ENCODE measurements at places on chromosomes 13 and 19.

- DNase-seq, result no peak
Observed at GRCh38 chr19:48859711-48860572, 8.5 kb downstream of the PLEKHA4 start.

DNA sequence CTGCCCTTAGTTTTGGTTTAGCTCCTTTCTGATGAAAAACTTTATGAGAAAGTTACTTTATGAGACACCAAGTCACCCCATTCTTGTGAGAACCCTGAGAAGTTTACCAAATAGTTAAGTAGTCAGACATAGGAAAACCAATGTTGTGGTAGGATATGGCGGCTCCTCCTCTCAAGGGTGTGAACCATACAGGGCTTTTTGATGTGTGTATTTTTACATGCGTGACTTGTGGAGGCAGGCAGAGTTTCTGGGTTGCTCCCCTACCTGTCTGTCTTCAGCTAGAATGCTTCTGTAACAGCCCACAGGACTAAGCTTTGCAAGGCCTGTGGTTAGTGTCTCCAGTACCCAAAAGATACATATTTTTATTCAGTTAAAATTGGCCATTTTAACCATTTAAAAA is 18.3 kb downstream of the UBAC2 start:
- peak; percentile 46 for DNase-seq

- DNase-seq, result peak; percentile 24
Observed at GRCh38 chr13:30371649-30372265, 50.5 kb upstream of the UBE2L5 start.

DNA sequence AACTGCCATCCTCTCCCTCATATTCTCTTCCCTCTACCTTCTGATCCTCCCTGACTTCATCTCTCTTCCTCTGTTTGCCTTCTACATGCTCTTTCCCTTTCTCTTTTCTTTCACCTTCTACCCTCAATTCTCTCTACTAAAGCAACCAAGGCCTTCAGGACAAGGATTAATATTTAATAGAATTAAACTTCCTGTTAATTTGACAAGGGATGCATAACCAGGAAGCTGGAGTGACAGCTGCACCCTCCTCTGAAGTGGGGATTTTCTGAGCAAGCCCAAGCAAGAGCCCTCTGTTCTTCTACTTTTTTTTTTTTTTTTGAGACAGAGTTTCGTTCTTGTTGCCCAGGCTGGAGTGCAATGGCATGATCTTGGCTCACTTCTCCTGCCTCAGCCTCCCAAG is 63.4 kb upstream of the MED4 start:
- DNase-seq, result no peak

GRCh38 chr19:53076984-53077383 is 26.2 kb downstream of the ZNF160 start:
- no peak for DNase-seq

DNA sequence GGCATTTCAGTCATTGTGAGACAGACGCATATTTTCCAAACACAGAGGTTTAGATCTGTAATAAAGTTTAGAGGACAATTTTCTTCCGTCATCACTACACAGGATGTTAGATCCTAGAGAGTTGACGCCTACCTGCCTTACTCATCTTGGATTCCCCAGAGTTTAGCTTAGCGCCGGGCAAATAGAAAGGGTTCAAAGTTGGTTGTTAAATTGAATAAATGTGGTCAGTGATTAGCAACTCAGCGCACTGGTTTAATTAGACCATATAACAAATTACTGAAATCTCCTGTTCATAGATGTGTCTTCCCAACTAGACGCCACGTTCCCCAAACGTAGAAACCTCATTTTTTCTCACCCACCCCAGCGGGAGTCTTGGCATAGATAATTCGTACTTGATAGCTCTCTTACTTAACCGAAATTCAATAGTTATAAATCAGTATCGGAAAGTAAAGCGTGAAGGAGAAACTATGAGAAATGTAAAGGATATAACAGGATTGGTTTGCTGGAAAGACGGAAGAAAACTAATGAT is 726 bp upstream of the UFM1 start:
- peak; percentile 35 for DNase-seq

GRCh38 chr13:28231642-28232041 is 93.3 kb downstream of the PAN3 start:
- no peak for DNase-seq

- no peak for DNase-seq
Observed at GRCh38 chr13:24821207-24821606, 57.2 kb downstream of the RNF17 start.

- no peak for DNase-seq
Observed at GRCh38 chr19:35329323-35329722, 336 bp downstream of the CD22 start.

DNA sequence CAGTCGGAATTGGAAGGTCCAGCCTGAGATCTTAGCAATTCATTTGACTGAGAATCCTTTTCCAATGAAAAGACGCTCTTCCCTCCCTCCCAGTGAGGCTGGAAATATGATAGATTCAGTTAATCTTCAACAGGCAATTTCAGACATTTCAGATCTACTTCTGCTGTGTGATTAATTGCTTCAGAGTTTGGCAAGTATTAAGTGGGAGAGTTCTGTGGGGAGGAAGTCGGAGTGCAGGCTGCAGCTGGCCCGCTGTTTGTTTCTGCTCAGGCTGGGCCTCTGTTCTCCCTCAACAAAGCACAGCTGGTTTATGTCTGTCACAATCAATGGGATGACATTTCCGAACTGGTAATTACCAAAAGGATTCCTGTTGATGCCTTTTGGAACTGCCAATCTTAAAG is 178.2 kb downstream of the NDFIP2 start:
- no peak for DNase-seq

- DNase-seq, result no peak
Observed at GRCh38 chr13:99757756-99758459, 213.7 kb downstream of the ZIC5 start.

- no peak for DNase-seq
Observed at GRCh38 chr13:112783978-112784371, 94.1 kb downstream of the ATP11A start.

GRCh38 chr13:50766013-50766412 is 77.5 kb downstream of the DLEU7 start:
- no peak for DNase-seq

GRCh38 chr19:41689993-41690800 is 2.1 kb upstream of the CEACAM7 start:
- no peak for DNase-seq

GRCh38 chr19:7292950-7293761 is 1.1 kb downstream of the INSR start:
- DNase-seq, result no peak

- DNase-seq, result no peak
Observed at GRCh38 chr13:100954430-100955305, 280.1 kb upstream of the TMTC4 start.

DNA sequence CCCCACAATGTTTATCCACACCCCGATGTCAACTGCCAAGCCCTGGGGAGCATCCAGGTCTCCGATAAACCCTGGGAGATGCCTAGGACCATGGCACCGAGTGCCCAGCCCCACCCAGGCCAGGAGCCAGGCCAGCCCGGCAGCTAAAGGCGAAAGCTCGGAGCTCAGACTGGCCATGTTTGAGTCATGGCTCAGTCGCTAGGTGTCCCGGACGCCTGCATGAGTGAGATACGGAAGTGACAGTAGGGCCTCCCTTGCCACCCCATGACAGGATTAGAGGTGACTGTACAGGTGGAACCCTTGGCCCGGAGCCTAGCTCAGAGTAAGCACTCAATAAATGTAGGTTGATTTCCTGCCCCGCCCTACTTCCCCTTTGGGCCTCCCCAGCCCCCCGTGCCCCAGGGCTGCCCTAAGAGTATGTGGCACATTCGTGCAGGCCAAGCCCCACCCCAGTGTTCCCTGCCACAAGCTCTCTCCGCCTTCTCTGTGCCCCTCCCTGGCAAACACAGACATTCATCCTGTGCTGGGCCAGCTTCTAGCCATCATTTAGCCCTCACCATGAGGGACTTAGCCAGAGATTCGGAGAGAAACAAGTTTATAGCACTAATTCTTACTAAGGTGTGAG is 5.8 kb upstream of the TPM4 start:
- peak; percentile 85 for DNase-seq

- no peak for DNase-seq
Observed at GRCh38 chr13:83024955-83025594, 857.2 kb downstream of the SLITRK1 start.

DNA sequence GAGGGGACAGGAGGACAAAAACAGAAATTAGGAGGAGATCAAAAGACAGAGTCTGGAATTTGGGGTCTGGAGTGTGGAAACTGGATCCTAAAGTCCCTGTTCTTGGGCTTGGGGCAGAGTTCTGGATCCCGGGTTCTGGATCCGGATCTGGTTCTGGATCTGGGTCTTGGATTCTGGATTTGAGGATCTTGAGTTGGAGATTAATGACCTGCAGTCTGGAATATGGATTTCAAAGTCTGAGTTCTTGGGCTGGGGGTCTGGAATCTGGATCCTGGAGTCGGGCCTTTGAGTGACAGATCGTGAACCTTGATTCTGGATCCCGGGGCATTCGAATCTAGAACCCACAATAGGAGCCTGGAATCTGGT is 411 bp upstream of the KLK15 start:
- no peak for DNase-seq

GRCh38 chr13:59493436-59493965 is 670.2 kb downstream of the DIAPH3 start:
- no peak for DNase-seq

DNA sequence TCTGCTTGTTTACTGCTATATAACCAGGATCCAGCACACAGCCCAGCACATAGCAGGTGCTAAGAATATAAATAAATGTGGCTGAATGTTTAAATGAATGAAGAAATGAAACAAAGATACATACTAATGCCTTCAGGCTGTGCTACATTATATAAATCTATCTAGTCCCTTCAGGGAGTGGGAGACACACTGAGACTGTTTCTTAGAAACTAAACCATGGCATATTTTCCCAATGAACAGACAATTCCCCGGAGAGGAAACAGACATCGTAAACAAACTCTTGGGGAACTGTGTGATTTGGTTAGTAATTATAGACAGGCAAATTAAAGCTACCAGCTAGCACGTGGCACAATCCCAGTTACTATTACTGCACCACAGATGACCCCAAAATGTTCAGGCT is 9.7 kb upstream of the FEM1A start:
- DNase-seq, result no peak

- DNase-seq, result no peak
Observed at GRCh38 chr13:94121686-94122085, 357.8 kb downstream of the DCT start.

- DNase-seq, result no peak
Observed at GRCh38 chr13:99636728-99637353, 135.6 kb downstream of the TM9SF2 start.

GRCh38 chr13:72259528-72259927 is 392.5 kb upstream of the DACH1 start:
- no peak for DNase-seq

GRCh38 chr13:95253033-95253432 is 48.2 kb downstream of the ABCC4 start:
- DNase-seq, result no peak

- DNase-seq, result peak; percentile 3
Observed at GRCh38 chr13:52809310-52809769, 39.1 kb downstream of the PCDH8 start.

DNA sequence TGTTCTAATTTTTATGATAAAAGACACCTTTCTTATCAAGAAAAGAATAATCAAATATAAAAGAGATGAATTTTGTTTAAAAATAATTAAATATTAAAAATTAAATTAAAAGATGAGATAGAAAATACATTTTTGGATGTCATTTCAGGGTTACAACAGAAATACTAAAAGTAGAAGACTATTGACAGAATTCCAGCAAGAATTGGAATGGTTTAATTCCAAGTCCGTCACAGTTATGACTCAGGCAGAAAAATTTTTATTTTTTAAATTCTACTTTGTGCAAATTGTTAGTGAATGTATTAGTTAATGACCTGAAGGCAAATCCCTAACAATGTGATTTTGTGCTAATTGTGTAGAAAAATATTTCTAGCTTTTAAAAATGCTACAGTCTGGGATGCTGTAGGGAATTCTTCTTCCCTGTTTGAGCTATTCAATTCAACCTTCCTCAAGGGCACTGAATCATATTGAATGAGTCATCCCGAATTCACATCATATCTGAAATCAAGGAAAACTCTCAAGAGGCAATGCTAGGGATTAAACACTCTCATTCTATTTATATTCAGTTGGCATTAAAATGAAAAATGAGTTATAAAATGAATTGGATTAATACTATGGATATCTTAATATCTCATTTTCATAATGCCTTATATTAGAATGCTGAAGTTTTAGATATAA is 633.5 kb upstream of the ATXN8OS start:
- DNase-seq, result no peak

GRCh38 chr13:51155776-51156515 is 44.9 kb upstream of the C13orf42 start:
- no peak for DNase-seq

DNA sequence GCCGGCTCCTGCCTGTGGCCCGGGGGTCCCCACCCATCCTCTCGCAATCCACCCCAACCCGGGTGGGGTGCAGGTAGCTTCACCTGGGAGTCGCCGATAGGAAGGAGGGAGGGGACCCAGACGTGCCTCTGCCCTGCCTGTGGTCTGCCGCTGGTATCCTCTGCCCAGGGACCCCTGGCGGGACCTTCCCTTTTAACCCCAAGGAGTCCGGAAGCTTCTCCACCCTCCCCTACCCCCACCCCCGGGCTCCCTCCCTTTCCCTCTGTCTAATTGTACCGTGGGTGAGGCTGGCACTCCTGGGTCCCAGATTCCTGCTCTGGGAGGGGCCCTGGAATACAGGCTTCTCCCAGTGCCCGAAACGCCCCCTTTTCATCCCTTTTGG is at the start of gene KLK10:
KLK10 (minus strand) TSS at position 166 of the 382 bp plus-strand sequence. CDS start 579 bp downstream, outside the sequence.
- no peak for DNase-seq

DNA sequence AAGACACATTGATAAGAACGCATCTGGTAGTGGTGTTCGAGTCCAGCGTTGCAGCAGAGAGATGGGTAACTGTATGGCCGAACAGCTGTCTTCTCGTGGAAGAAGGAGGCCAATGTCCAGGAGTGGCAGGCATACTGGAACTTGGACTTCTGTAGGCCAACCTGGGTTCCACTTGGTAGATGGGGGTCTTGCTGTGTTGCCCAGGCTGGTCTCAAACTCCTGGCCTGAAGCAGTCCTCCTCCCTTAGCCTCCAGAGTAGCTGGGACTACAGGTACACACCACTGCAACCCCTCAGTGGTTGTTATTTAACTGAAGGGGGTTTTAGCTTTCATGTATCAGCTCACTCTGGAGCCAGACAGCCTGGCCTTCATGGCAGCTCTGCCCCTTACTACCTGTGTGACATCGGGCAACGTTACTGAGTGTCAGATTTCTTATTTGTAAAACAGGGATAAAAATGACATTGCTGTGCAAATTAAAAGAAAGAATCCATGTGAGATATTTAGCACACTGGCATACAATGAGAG is 2.4 kb upstream of the UQCRFS1 start:
- no peak for DNase-seq

- DNase-seq, result peak; percentile 64
Observed at GRCh38 chr19:1252821-1253513, 4.6 kb downstream of the MIDN start.
